ENCODE measurements at places on chromosomes 5 and 9.

DNA sequence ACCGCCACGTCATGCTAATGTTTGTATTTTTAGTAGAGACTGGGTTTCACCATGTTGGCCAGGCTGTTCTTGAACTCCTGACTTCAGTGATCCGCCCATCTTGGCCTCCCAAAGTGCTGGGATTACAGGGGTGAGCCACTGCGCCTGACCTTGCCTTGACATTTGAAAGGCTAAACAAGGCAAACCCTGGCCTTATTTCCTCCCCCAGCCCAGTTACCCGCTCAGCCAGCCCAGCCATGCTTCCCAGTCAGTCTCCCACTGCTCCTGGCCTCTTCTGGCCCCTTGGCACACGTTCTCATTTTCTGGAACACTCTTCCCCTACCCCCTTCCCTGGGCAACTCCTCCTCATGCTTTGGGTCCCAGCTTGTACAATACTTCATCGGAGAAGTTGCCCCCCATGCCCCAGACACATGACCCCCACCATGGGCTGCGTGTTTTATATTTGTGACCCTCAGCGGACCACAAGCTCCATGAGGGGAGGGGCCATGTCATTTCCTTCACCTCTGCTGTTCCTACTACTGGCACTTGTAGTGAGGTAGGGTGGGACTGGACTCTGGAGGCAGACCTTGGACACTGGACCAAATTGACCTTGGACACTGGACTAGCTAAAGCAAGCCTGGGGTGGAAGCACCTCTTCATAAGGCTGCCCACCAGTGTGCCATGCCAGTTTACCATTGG lies 94.4 kb upstream of the IER5L start:
- no peak for DNase-seq

- peak; percentile 77 for DNase-seq
These were observed 24.0 kb downstream of the NNT start for GRCh38 chr5:43627028-43627427.

DNA sequence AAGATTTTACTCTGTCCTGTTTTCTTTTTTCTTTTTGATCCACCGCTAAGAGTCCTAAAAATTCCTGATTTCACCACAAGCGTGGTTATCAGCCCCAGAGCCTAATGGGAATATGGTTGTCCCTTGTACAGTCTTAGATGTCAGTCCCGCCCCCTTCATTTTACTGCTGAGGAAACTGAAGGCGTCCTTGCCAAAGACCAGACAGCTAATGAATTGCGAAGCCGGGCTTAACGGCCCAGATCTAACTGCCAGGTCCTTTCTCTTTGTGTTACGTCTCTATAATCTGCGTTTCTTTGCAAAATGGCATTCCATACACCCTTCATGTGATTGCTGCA lies 497 bp downstream of the NSA2 start:
- peak; percentile 45 for DNase-seq

DNA sequence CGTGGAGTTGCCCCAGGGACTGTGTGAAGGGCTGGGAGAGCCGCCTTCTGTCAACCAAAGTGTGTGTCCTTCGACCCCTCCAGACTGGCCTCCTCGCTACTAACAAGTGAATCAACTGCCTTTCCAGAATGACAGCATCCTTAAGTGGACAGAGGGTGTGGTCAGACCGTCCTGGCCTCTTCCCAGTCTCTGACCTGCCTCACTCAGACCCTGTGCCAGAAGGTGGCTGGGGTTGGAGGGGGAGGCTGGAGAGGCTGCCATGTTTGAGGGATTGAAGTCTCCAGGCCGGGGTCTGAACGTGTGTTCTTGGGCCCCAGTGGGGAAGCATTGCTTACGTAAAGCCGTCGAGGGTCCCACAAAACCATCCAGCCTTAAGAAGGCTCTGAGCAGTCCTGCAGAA lies 389.3 kb upstream of the IRX4 start:
- DNase-seq, result no peak

- DNase-seq, result no peak
These were observed 97.3 kb downstream of the PRRT1B start for GRCh38 chr9:131642496-131643083.

DNA sequence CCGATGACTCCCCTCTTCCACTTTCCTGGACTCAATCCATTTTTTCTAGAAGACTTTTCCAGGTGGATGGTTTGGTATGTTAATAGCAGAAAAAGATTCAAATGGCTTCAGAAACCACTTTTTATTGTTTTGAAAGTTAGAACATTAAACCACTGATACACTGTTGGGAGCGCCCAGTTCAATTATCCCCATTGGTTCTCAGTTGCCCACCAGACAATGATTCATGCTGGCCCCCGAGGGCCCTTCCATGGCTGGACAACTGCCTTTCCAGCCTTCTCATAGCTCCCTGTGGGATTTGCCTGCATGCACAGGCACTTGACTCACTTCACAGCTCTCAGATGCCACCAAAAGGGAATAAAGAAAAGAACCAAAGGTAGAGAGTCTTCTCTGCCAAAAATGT lies 21.3 kb upstream of the ANKRD34B start:
- no peak for DNase-seq

GRCh38 chr9:89791754-89792153 lies 186.9 kb downstream of the GADD45G start:
- peak; percentile 55 for DNase-seq

- no peak for DNase-seq
These were observed 43.2 kb upstream of the PRSS3 start for GRCh38 chr9:33752130-33752637.

- DNase-seq, result no peak
These were observed 166.3 kb downstream of the MPDZ start for GRCh38 chr9:13113216-13113615.

- no peak for DNase-seq
These were observed 687.6 kb downstream of the CETN3 start for GRCh38 chr5:89721931-89722330.

- no peak for DNase-seq
These were observed 5.3 kb downstream of the ERAP2 start for GRCh38 chr5:96881511-96882115.

- no peak for DNase-seq
These were observed 7.3 kb upstream of the TCF7 start for GRCh38 chr5:134106991-134107701.

GRCh38 chr5:157761690-157762621 lies 18.4 kb downstream of the LSM11 start:
- DNase-seq, result peak; percentile 79

DNA sequence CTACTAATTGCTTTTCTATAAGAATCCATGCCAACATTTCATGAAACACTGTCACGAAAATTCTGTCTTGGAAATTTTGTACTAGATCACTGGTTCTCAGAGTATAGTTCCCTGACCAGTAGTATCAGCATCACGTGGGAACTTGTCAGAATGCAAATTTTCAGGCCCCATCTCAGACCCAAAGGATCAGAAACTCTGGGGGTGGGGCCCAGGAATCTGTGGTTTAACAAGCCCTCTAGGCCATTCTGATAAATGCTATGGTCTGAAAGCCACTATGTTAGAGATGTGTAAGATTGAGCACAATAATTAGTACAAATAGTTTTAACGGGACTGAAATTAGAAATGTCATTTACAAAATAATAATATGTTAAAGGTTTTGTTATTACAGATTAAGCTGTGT lies 615.7 kb upstream of the ARRDC3 start:
- DNase-seq, result no peak

DNA sequence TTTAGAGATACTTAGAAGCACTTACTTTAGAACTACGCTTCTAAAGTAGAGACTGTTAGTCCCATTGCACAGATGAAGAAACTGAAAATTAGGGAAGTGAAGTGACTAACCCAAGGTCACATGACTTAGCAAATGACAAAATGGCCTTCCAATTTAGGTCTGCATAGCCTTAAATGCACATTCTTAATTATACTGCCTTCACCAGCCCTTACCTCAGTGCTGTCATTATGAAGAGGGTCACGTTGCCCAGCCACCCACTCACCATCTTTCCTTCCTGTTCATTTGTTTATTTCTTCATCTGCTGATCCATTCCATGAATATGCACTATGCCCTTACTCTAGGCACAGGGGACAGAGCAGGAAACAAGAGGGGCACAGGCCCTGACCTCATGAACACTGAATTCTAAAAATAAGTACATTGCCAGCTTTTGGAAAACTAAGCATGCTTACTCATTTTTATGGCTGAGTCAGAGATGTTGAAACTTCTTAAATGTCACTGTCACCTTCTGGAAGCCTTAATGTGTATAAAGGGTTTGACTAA lies 8.6 kb downstream of the HAVCR2 start:
- DNase-seq, result no peak

DNA sequence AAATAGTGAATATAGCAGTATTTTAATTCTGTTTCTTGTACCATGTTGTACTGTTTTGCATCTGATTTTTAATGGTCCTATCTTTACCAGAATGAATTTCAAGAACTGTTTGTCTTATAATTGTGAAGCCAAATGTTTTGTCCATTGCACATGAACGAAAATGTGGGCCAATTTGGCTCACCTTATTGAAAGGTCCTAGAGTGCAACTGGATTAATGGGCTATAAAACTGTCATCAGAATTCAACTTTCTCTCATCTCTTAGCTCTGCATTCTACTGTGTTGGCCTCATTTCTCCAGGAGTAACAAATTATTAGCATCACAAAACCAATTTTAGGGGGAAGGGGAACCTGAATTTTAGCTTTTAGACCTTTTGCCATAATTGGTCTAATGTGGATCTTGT lies 179.4 kb upstream of the NUDT12 start:
- DNase-seq, result no peak

- DNase-seq, result no peak
These were observed 20.0 kb downstream of the WNK2 start for GRCh38 chr9:93203718-93204469.

DNA sequence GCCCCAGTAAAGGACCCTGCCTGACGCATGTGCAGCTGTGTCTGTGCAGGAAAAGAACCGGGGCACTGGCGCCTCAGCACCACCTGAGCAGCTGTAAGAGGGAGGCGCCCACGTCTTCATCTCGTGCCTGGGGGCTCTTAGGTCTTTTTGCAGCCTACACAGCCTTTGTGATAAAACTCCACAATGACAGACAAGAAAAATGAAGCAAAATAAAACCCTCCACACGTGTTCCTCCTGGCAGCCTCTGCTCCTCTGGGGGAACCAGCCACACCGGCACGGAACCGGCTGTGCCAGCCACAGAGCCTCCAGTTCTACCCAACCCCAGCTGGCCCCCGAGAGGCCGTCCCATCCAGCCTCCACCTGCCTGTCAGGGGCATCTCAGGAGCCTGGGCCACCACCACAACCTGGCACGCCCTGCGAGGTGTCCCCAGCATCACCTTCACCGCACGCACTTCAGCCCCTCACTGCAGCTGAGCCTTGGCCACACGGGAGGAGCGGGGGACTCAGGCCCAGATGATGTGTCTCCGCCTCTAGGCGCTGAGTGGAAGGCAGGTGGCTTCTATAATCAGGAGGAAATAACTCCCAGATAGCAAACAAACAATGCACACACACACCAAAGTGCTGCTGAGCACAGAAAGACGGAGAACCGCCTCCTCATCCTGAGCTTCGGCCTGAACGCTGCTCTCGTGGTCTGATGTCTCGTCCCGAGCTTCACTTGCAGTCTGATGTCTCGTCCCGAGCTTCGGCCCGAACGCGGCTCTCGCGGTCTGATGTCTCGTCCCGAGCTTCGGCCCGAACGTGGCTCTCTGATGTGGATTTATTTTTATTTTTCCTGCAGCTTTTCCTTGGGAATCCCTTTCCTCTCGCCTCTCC lies 28.6 kb upstream of the NSMF start:
- DNase-seq, result peak; percentile 71

GRCh38 chr5:92561411-92561959 lies 1019.5 kb downstream of the NR2F1-AS1 start:
- DNase-seq, result no peak

- DNase-seq, result peak; percentile 69
These were observed 6.1 kb upstream of the OTP start for GRCh38 chr5:77644371-77645157.

DNA sequence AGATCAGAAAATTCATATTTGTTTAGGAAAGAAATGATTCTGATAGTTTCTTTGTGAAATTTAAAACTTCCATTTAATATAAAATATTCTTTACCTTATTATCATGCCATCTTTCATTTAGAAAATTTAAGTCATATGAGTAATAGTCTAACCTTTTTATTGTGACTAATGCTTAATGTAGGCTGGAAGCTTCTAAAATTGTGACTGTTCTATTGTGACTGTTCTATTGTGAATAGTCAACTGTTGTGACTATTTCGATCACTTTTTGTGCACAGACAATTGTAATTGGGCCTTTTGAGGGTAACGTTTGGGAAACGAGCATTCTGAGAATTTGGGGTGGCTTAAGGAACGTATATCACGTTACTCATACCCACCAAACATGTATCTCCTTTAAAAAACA lies 100.0 kb downstream of the PARP8 start:
- DNase-seq, result no peak

DNA sequence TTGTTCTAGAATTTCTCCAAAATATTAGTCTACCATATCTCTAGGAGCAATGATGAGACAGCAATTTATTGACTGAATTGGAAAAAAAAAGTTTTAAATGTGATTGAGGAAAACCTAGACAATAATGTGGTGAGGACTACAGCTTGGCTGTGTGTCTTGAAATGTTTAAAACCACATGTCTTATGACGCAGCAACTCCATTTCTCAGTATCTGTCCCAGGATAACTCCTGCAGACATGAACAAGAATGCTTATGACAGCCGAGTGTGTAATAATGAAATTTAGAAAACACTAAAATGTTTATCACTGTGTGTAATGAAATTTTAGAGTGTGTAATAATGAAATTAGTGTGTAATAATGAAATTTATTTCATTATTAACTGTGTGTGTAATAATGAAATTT lies 254.1 kb upstream of the DAPK1 start:
- no peak for DNase-seq
